Right hindlimb (tissue), 1 donor: ENCODE measurements at places on chromosomes 12 and 14.
A peak's percentile ranks its signal among the peaks of the same experiment; 100 is the strongest.

DNA sequence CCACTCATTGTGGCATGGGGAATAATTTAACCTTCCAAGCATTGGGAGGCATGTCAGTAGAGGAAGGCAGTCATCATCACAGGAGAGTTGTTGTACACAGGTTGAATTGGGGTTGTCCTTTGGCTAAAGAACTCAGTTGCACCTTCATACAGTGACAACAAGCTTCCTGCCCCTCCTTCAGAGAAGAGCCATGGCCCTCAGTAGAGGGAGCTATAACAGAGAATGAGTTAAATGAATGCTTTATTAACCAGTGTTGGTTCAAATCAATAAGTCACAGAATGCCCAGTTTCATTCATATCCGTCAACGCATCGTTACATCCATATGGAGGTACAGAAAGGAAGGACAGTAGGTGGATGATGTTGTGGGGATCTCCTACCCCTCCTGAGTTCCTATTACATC lies 4.8 kb downstream of the IFNG-AS1 start:
- DNase-seq = no peak

GRCh38 chr12:119060847-119061796 lies 79.8 kb downstream of the SRRM4 start:
- DNase-seq = peak; percentile 60

GRCh38 chr12:27996761-27997160 lies 24.2 kb upstream of the PTHLH start:
- no peak for DNase-seq

DNA sequence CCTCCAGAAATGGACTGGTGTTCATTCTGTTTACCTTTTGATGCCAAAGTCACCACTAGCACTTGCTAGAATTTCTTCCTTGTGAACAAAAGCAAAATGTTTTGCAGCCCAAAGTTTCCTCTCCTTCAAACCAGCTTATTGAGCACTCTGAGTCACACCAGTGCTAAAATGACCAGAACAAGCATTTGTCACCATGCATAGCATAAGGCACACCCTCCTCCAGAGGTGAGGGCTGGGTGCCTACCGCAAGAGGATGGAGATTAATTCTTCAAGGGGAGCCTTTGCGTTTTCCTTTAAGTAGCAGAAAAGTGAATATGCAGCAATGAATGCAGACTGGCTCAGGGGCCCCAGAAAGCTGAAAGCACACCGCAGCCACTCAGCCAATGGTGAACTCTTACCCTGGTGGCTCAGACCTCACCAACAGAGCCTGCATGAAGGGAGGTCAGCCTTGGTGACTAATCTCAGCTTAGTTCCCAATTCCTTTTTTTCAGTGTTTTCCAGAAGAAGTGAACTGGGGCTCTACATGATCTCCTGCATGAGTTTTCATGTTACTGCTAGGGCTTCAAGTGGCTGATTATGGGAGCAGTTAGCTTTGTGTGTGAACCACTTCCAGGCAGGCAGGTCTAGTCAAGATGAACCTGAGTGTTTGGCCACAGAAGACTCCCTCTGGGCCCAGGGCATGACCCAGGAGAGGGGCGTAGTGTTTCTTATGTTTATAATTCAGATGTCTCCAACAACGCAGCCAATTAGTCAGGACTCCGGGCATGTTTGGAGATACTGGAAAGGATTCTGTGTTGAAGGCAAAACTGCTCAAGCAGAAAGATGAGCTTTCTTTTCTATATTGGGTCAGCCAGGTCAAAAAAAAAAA lies 96.3 kb downstream of the PAX9 start:
- DNase-seq = no peak

DNA sequence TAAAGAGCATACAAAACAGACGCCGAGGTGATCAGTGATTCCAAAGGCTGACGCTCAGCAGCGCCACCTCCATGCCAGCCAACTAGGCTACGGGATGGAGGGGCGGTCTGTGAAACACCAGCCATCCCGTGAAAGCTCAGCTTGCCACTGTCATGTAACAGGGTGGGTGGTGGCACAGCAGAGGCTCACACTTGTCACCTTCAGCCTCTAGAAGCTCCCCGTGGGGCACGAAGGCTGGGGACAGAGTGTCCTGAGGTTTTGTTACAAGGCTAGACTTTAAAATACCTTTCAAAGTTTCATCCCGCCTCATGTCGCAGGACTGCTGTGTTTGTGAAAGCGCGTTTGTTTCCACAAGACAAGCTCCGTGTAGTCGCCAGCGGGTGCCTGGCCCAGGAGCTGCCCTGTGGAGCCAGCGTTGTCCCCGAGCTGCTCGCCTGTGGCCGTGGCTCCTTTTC lies 20.7 kb downstream of the XRCC3 start:
- no peak for DNase-seq

DNA sequence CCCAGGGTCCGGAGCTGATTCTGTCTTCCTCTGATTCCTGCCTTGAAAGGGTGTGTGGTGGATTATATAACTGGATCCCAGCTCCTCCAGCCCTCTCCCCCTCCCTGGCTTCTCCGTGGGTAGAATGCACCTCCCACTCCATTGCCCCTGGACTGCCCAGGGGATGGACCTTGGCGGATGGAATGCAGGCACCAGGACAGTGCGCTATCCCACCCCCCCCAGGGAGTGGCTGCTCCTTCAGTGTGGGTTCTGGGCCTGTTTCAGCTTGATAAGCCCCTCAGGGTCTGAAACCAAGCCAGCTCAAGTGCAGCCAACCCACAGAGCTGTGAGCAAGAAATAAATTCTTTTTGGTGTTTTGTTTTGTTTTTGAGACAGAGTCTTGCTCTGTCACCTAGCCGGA lies 112.4 kb upstream of the TMEM132D start:
- DNase-seq = no peak
